ENCODE measurements at places on chromosomes 12 and 14.

GRCh38 chr14:35438910-35439713, 34.6 kb upstream of the NFKBIA start:
- no peak for DNase-seq

GRCh38 chr14:68020493-68020892, 200.9 kb downstream of the RAD51B start:
- DNase-seq, result no peak

DNA sequence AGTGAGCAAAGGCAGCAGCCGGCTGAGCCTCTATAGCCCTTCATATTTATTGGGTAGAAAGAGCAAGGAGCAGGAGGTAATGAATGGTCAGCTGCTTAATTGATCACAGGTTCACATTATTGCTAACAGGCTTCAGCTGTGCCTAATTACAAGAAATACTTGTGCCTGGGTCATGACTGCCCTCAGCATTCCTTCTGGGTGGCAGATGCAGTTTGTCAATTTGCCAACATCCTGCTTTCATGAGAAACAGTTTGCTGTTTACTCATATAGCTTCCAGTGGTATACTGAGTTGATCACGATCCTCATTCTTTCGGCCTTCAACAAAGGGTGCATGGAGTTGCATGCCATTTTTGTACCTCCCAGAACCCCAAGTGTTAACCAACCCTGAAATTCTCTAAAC, 81.0 kb upstream of the PLEKHG7 start:
- DNase-seq, result no peak

DNA sequence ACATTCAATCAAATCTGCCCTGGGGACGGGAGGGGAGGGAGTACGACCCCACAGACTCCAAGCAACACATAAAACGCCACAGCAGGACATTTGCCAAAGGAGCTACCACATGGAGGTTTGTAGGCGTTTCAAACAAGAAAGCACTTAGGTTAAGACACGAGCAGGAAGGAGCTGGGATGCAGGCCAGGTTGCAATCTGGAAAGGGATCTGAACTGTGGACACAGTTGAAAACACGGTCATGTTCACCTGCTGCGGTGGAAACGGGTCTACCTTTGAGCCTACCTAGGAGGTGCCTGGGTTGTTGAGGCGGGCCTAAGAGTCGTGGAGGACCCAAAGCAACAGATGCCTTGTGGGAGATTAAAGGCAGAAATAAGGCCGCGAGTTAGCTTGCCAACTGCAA, 18.4 kb downstream of the PRKAB1 start:
- no peak for DNase-seq

GRCh38 chr12:106598003-106598402, 15.2 kb downstream of the RFX4 start:
- DNase-seq, result no peak

GRCh38 chr12:101747697-101748096, 8.4 kb upstream of the SYCP3 start:
- no peak for DNase-seq
